ENCODE measurements at places on chromosomes 6 and 20. TPM values are rescaled to one million over a fixed set of nuclear protein-coding genes. Genes with fewer than 3 reads are reported as not detected.

UBD gene
- 0.40 TPM for total RNA-seq

MCUR1 gene
- 23.4 TPM for total RNA-seq

SASH1 gene
- total RNA-seq: 0.98 TPM

MCHR2 gene
- total RNA-seq: not detected

TBPL1 gene
- total RNA-seq: 33.5 TPM

PRSS16 gene
- total RNA-seq: 1.3 TPM

CST2 gene
- not detected for total RNA-seq

TMEM14C gene
- total RNA-seq: 46.5 TPM

PXMP4 gene
- 13.9 TPM for total RNA-seq

MAPK13 gene
- total RNA-seq: 56.2 TPM

BPIFB2 gene
- not detected for total RNA-seq

CST5 gene
- not detected for total RNA-seq

ISM1 gene
- not detected for total RNA-seq

ZC2HC1B gene
- total RNA-seq: not detected

TCP11 gene
- not detected for total RNA-seq

CST1 gene
- not detected for total RNA-seq

PTGIS gene
- total RNA-seq: 2.8 TPM

CGA gene
- total RNA-seq: not detected

EDN3 gene
- total RNA-seq: 0.35 TPM

POPDC3 gene
- not detected for total RNA-seq

PRND gene
- not detected for total RNA-seq

LCA5 gene
- 0.15 TPM for total RNA-seq

WFDC10B gene
- not detected for total RNA-seq

UTRN gene
- total RNA-seq: 146 TPM

EIF6 gene
- 91.3 TPM for total RNA-seq

SNX9 gene
- 39.8 TPM for total RNA-seq

CAGE1 gene
- not detected for total RNA-seq

LGSN gene
- 0.18 TPM for total RNA-seq

SPATS1 gene
- total RNA-seq: not detected

PRL gene
- not detected for total RNA-seq

BMP2 gene
- not detected for total RNA-seq

TMEM217 gene
- 2.1 TPM for total RNA-seq

RCAN2 gene
- 3.1 TPM for total RNA-seq

SMLR1 gene
- total RNA-seq: not detected

ADGB gene
- not detected for total RNA-seq

DDAH2 gene
- 22.1 TPM for total RNA-seq

SFT2D1 gene
- total RNA-seq: 72.0 TPM
